ENCODE measurements at places on chromosomes 13 and 19.

DNA sequence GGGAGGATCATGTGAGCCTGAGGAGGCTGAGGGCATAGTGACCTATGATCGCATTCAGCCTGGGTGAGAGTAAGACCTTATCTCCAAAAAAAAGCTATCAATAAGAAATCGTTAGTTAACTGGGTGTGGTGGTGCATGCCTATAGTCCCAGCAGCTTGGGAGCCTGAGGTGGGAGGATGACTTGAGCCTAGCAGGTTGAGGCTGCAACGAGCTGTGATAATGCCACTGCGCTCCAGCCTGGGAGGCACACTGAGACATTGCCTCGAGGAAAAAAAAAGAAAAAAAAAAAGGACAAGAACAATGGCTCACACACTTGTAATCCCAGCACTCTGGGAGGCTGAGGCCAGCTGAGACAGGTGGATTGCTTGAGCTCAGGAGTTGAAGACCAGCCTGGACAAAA is 16.2 kb downstream of the PSPC1 start:
- DNase-seq: no peak

DNA sequence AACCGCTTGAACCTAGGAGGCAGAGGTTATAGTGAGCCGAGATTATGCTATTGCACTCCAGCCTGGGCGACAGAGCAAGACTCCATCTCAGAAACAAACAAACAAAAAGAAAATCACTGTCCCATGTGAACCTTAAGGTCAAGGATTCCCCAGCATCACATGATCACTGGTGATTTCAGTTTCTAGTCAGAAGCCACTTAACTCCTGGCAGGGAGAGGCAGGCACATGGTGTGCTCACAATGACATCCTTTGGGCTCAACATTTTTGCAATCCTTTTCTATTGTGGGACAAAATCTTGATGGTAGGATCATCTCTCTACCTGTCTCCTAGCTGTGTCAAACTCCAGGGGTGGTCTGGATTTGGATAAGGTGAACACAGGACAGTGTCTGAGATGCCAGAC is 12.1 kb downstream of the AKAP8 start:
- DNase-seq: no peak

- no peak for DNase-seq
These were observed 951 bp upstream of the POSTN start for GRCh38 chr13:37599519-37599918.

DNA sequence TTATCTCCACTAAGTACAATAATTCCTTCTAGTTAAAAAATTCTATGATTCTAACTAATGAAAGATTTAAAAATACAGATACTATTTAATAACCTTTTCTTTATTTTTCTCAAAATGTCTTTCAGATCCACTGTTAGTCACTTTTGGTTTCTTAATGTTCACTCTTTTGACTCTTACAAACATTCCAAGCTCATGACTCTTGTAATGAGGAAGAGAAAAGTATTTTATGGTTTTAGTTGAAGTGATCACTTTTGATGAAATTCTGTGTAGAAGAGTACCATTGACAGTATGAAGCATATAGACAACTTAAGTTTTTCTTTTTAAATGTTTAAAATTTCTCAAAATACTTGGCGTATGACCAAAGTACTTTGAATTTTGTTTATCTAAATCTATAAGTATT is 27.8 kb downstream of the COG3 start:
- no peak for DNase-seq

GRCh38 chr19:47623921-47624391 is 15.0 kb downstream of the BICRA start:
- DNase-seq: no peak

DNA sequence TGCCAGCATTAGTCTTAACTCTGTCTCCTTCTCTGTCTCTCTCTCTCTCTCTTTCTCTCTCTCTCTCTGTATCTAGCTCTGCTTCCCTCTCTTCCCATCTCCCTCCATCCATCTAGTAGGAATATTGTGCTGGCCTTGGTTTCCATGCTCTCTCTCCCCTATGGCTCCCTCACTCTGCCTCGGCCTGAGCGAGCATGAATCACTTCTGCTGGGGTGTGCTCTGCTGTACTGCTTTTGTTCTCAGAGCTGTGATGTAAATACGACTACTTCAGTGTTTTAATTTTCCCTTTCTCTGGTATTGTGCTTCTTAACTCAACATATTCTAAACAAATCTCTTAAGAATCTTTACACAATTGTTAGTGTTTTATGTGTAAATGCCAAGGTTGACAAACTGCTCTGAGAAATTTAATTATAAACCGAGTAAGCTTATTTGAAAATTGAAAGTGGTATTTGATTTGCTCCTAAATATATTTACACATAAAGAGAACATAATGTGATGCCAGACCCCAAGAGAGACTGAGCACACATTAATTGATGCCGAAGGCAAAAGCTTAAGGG is 211.5 kb upstream of the KL start:
- no peak for DNase-seq

DNA sequence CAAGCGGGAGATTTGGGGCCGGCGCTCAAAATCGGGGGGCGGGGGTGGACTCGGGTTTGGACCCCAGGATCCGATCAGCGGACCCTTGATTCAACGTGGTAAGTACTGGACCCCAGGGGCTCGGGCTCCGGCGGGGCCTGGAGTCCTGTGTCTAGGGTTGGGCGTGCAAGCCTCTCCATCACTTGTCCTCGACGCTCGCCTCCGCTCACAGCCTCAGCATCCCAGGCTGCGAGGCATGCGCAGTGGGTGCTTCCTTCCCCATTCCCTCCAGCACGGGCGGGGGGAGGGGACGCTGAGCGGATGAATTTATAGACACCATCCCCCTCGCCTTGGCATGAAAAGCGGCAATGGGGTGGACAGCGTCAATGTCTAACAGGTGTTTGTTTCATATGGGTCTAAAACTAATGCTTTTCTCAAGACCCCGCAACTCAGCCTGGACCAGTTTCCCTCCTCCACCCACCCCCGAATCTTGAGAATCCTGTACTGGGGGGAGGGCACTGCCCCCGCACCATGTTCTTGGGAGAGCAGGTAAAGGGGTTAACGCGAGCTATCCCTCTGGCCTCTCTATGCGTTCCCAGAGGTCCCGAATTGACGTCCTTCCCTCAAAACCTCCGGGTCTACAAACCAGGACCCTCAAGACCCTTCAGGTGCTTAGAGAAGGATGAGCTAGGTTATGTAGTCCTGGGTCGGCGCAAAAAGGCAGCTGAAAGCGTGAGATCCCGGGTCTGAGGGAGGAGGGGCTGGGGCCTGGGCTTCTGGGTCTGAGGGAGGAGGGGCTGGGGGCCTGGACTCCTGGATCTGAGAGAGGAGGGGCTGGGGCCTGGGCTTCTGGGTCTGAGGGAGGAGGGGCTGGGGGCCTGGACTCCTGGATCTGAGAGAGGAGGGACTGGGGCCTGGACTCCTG is 579 bp downstream of the CPT1C start:
- DNase-seq: no peak

- no peak for DNase-seq
These were observed 460.5 kb downstream of the COG6 start for GRCh38 chr13:40116008-40116407.

DNA sequence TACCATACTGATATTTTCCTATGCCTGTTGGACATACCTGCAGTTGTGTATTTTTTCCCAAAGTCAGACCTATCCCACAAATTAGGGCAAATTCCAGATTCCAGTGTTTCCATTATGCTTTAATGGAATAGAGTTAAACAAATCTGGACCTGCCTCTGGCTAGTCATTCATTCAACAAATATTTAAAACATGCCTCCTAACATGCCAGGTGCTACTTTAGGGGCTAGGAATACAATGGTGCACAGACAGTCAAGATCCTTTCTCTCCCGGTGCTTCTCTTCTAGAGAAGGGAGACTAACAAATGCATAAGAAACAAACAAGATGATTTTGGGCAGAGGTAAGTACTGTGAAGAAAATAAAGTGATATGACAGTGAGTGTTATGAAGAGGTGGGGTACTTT is 7.5 kb upstream of the WDFY2 start:
- DNase-seq: no peak

DNA sequence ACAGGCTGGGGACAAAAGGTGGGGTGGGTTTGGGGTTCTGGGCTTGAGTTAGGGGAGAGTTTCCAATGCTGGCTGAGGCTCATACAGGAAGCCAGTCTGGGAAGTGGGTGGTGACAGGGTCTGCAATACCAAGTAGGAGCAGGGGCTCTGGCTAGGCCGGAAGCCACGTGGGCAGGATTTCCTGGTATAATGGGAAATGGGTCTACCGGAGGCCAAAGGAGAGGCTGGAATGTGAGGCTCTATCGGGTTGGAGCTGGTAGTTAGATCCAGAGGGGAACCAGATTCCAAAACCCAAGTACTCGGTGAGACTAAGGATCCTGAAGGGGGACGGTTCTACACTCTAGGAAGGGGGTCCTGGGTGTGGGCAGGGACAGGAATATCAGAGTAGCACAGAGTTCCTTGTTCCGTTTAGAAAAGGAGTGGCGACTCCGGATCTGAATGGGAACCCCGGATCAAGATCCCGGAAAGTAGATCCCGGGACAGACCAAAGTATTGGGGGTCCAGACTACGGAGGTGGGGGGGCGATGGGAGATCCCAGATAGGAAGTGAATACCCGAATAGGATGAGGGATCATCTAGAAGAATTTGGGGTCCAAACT is 802 bp downstream of the CDC37 start:
- no peak for DNase-seq

DNA sequence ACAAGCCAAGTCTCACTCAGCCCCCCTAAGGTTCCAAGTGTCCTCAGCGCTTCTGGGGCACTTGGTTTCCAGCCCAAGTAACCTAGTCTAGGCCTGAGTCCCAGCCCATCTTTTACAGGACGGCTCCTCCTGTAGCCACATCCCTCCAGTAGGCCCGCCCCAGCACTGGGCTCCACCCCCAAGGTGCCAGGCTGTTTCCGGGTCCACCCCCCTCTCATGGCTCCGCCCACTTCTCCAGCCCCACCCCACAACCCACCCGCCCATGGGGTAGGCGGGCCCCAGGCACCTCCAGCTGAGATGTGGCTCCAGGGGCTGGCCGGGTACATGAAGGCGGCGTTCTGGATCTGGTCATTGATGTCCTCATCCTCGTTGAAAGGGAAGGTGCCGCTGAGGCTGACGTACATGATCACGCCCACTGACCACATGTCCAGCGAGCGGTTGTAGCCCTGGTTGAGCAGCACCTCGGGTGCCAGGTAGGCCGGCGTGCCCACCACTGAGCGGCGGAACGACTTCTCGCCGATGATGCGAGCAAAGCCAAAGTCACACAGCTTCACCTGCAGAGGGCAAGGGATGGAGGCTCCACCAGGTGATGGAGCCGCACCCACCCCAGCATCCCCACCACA is 17.2 kb upstream of the DACT3 start:
- DNase-seq: peak; percentile 21

- peak; percentile 26 for DNase-seq
These were observed 1395.8 kb downstream of the EFNB2 start for GRCh38 chr13:105139380-105140285.

DNA sequence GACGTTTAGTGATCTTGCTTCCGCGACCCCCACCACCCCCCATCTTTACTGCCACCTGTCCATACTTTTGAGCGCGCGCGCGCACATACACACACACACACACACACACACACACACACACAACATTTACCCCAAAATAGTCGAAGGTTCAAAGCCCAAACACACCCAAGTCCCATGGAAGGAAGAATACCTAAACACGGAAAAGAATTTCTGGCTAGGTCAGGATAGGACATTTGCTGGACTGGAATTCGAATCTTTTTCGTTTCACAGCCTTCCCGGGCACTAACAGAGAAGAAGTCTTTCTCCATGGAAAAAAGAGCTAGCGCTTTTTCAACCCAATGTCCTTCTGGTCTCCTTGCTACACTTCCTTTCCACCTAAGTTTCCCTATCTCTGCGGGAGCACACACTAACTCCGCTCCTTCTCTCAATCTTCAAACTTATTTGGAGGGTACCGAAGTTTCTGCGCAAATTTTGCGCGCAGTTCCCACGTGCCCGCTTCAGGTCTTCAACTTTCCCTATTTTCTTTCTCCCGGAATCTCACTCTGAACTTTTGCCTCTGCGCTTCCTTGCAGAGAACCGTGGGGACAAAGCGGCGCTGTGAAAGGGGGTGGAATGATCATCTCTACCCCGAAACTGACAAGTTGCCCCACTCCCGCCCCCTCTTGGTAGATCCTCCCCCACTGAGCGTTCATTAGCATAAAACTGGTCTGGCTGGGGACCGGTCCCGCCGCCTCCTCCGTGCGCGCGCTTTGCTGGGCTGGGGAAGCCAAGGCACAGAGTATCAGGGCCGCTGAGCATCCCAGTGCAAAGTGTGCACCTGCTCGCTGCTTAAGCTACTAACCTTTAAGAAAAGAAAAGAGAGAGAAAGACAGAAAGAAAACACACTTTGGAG is 2.7 kb downstream of the DACH1 start:
- DNase-seq: no peak

DNA sequence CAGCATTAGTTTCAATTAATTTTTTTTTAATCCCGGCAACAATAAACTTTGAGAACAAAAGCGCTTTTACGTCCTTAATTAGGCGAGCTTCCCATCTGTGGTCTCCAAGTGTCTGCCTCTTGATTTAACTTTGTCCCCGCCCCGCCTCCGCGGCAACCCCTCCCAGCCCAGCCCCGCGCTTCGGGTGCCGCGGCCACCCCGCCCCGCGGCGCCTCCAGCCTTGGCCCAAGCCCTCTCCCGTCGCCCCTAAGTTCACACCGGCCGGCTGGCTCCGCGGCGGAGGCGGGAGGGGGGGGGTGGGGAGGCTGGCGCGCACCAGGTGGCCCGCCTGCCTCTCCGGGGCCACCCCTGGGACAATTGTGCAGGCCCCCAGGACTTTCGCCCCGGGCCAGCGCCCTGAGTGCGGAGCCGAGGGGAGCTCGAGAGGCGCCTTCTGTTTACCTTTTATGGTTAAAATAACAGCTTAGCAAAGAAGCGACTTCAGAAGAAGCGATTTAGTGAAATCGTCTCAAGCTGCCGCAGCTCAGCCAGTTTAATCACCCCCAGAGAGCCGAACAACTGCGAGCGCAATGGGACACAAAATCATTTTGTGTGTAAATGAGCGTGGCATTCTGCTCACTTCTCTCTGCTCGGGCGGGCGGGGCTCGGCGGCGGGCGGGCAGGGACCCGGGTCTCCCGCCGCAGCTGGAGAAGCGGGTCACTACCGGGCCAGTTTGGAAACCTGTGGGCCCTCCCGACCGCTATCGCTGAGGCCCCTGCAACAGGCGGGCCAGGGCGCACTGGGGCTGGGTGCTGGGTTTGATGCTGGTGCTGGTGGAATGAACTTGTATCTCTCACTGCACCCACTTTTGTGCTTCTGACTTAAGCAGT is 1.4 kb downstream of the KCTD15 start:
- no peak for DNase-seq

DNA sequence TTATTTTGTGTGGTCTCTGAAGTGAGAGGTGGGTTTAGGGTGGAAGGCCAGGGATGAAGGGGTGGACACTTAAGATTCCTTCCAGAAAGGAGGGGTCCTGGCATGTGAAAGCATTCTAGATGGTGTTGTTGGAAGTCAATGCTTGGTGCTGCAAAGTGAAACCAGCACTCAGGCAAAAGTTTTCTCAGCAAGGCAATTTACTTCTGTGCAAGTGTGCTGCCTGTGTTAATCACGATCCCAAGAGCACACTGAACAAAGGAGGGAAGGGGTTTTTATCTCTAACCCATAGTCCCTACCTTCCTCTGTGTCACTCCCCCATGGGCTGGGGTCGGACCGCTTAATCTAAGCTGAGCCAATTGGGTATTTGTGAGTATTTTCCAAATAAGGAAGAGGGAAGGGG is 1.3 kb downstream of the ZNF134 start:
- DNase-seq: no peak

- no peak for DNase-seq
These were observed 183.9 kb upstream of the CSNK1A1L start for GRCh38 chr13:37289212-37289935.
